ENCODE measurements at places on chromosomes 16 and 17.

DNA sequence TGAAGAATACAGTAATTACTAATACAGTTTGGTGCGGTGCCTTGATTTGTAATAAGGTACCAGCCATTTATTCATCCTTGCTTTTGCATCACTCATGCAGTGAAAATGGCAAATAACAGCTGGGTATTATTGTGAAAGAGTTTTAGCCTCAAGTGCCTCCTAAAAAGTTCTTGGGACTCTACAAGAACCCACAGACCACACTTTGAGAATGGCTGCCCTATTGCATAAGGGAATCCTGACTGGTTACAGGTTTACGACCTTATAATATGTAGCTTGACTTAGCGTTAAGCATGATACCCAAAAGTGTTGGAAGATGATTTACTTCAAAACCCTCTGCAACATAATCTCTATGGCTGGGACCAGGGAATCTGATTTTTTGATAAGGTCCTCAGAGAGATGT is 4.2 kb downstream of the MYH13 start:
- no peak for DNase-seq

DNA sequence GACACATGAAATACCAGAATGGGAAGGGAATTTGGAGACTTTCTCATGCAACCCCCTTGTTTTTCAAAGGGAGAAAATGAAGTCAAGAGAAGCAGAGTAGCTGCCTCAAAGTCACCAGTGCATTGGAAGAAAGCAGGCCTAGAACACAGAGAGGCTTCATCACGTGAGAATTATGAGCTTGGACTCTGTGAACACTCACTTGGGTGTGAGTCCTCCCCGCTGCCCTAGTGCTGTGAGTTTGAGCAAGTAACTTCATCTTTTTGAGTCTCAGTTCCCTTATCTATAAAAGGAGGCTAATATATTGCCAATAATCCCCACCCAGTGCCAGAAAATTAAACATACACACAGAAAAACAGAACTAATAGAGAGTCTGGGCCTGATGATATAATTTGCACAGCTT is 315.8 kb downstream of the XYLT1 start:
- no peak for DNase-seq

DNA sequence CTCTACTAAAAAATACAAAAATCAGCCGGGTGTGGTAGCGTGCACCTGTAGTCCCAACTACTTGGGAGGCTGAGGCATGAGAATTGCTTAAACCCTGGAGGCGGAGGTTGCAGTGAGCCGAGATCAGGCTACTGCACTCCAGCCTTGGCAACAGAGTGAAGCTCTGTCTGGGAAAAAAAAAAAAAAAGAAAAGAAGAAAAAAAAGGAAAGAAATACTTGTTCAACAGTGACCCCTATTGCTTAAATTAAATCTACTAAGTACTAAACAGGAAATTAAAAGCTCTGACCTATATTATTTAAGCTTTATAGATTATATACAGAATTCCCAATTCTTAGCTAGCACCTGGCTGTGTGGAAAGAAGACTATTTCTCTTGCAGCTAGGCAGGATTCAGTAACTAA is 48.9 kb downstream of the FBXL20 start:
- no peak for DNase-seq

GRCh38 chr17:31405890-31406371 is 14.5 kb downstream of the RAB11FIP4 start:
- DNase-seq, result no peak

GRCh38 chr16:6947291-6947690 is 385.4 kb upstream of the RBFOX1 start:
- no peak for DNase-seq
